Bronchial smooth muscle cell (primary cell): ENCODE measurements at places on chromosomes 16 and 17. TPM values are rescaled to one million over a fixed set of nuclear protein-coding genes. Genes with fewer than 3 reads are reported as not detected.

The SP6 gene
- under 0.01 TPM in 2 replicates for total RNA-seq

The PIMREG gene
- 0.60 and 4.4 TPM in 2 replicates for total RNA-seq

The NPIPA3 gene
- total RNA-seq = 0.47 and 1.6 TPM in 2 replicates

The NUPR1 gene
- total RNA-seq = 18.9 and 60.0 TPM in 2 replicates

The KRT222 gene
- under 0.01 TPM in 1 of 2 replicates, not detected in the other for total RNA-seq

The KCNH4 gene
- total RNA-seq = not detected in 2 replicates

The KRT14 gene
- 0.16 and 1.0 TPM in 2 replicates for total RNA-seq

The UTS2R gene
- not detected in 2 replicates for total RNA-seq
